ENCODE measurements at places on chromosomes 16 and 17. TPM values are rescaled to one million over a fixed set of nuclear protein-coding genes. Genes with fewer than 3 reads are reported as not detected.

Gene HOXB1
- not detected for polyA plus RNA-seq

Gene ANKFN1
- not detected for polyA plus RNA-seq

Gene SCRN2
- polyA plus RNA-seq = 20.6 TPM

Gene ACE
- 10.1 TPM for polyA plus RNA-seq

Gene OR1E2
- not detected for polyA plus RNA-seq

Gene TBX6
- 0.28 TPM for polyA plus RNA-seq

Gene SLC52A1
- polyA plus RNA-seq = not detected

Gene IRX6
- polyA plus RNA-seq = 10.8 TPM

Gene SLC6A2
- not detected for polyA plus RNA-seq

Gene LDHD
- polyA plus RNA-seq = 69.5 TPM

Gene GP1BA
- 0.15 TPM for polyA plus RNA-seq

DNA sequence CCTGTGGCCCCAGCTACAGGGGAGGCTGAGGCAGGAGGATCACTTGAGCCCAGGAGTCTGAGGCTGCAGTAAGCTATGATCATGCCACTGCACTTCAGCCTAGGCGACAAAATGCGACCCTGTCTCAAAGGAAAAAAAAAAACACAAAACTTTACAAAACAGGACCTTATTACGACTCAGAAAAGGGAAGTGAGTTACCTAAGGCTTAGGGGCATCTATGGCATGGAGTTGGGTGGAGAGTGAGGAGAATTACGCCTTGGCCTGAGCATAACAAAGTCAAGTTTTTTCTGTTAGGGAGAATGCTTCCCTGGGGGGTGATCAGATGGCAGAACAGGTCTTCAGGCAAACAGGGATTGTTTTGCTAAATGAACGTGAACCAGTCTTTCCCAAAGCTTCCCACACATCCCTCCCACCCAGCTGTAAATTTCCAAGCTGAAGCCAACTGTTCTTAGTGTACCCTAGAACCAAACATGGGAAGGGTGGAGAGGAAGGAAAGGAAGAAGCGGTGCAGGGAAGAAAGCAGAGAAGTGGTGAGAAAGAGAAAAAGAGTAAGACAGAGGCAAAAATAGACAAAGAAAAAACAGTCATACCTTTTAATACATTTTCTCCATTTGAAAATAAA lies 24.6 kb upstream of the TNRC6C start:
- DNase-seq = no peak

DNA sequence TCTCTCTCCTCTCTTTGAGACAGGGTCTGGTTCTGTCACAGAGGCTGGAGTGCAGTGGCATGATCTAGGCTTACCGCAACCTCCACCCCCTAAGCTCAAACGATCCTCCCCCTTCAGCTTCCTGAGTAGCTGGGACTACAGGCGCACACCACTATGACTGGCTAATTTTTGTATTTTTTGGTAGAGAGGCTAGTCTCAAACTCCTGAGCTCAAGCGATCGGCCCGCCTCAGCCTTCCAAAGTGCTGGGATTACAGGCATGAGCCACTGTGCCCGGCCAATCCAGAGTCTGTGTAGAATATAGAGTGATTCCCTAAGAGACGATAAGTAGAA lies 65.8 kb upstream of the RPH3AL start:
- no peak for DNase-seq

GRCh38 chr17:81710514-81711308 lies 1.4 kb upstream of the SLC25A10 start:
- DNase-seq = peak; percentile 22

DNA sequence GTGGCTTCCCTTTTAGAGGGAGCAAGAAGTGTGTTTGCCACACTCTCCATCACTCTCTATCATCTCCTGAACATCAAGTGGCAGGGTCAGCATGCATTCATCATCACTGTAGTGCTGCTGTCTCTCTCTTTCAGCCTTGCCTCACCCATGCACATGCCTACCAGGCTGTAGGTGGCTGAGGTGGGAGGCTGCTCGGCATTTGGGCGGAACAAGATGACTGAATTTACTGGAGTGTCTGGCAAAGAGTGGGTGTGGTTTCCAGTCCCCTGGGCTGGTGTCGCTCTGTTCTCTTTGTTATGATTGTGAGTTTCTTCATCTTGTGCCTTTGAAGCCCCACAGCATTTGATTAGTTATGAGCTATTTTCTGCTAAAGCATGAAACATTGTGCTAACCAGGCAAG lies 541.9 kb upstream of the EEF2KMT start:
- no peak for DNase-seq

DNA sequence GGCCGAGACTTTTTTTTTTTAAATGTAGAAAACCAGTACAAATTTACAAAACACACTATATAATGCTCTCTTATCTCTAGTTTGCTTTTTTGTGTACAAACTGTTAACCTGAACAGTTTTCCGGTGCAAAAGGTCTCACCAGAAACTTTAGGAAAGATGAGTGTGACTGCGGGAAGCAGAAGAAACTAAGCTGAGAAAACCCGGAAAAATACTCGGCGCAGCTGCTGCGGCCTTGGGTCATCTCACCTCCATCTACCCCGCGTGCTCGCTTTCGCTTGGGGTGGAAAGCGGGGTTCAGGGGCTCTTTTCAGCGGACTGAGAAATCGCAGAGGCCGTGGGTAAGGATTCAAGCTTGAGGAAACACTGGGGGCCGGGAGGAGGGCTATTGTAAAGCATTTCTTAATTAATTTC lies 1.8 kb downstream of the SALL1 start:
- DNase-seq = no peak

GRCh38 chr17:6674586-6674985 lies 23.0 kb downstream of the C17orf100 start:
- no peak for DNase-seq

GRCh38 chr17:7782240-7782639 lies 51.8 kb upstream of the KDM6B start:
- no peak for DNase-seq

DNA sequence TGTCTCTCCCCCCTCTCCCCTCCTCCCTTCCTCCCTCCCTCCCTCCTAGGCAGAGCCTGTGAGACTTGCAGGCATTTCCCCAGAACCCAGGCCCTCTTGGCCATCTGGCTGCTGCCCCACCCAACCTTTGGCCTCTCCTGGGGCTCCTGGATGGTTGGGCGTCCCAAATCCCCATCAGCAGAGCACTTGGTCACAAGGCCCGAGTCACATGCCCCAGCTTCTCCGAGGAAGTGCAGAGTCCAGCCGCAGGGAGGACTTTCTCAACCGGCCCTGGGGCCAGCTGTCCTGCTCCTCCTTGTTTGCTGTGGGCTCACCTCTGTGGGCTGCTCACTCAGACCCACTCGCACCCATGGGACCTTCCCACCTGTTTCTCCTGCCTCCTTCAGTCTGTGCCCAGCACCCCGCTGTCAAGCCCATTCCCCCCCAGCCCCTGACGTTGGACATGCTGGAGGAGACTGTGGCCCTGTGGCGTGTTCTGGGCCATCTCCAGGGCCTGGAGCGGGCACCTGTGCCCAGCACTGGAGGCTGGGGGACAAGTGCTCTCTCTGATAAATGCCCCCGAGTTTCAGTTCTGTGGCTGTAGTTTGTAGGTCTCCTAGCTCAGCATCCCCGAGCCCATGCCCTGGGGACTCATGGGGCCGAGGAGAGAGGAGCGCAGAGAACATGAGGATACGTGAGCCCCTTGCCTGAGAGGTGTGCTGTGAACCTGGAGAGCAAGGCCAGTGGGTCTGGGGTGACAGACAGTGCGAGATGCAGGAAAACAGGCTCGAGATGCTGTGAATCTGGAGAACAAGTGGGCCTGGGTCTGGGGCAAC lies 42.3 kb upstream of the ZNF750 start:
- DNase-seq = peak; percentile 58

DNA sequence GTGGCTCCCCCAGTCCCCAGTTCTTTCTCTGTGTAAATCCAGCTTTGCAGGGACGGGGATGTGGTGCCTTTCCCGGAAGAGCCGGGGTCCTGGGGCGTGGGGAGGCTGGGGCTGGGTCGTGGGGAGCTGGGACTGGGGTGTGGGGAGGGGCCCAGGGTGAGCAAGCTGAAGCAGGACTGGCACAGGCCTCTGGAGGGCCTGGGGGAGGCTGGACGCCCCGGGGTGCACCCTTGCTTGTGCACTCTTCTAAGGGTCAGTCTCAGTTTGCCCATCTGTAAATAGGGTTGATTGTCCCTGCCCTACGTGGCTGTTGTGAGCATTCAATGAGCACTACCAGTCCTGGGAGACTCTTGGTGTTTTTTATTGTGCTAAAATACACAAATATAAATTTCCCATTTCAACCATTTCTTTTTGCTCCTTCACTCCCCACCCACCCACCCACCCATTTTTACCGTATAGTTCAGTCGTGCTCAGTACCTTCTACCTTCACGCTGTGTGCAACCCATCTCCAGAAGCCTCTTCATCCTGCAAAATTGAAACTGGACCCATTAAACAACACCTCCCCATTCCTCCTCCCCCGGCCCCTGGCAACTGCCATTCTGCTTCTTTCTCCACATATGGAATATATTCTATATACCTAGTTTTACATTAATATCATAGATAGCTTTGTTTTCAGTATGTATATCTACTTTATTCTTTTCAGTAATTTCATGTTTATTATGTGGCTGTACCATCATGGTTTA lies 7.8 kb upstream of the TBC1D3B start:
- no peak for DNase-seq

GRCh38 chr17:14737984-14738651 lies 437.2 kb downstream of the HS3ST3B1 start:
- peak; percentile 43 for DNase-seq

DNA sequence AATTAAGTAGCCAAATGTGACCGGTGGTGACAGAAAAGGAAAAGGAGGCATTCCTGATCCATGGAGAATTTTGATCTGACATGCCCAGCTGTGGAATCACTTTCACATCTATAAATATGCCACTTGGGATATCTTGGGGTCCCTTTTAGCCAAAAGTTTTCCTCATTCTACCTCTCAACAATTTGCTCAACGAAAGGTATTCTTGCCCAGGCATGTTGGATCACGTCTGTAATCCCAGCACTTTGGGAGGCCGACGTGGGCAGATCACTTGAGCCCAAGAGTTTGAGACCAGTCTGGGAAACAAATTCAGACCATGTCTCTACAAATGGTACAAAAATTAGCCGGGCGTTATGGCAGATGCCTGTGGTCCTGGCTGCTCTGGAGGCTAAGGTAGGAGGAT lies 24.3 kb downstream of the LITAF start:
- no peak for DNase-seq

DNA sequence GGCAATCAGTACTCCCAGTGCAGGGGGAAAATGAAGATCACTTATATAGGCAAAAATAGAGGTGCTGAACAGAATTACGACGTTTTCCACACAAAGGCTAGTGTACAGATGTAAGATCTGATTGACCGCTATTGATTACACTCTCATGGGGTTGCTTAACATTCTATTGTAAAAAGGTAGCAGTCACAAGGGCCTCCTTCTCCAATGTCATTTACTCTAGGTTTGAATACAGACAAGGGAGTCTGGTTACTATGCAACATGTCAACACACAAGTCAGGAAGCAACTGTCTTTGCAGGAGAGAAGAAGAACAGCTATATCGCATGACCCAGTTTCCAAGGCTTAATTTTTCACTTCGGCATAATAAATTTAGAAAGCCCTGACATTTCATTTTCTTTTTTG lies 7.9 kb downstream of the KRT37 start:
- no peak for DNase-seq

GRCh38 chr17:37574427-37574826 lies 34.8 kb downstream of the SYNRG start:
- no peak for DNase-seq

- DNase-seq = no peak
These were observed 45.4 kb downstream of the NFATC3 start for GRCh38 chr16:68130520-68130919.

DNA sequence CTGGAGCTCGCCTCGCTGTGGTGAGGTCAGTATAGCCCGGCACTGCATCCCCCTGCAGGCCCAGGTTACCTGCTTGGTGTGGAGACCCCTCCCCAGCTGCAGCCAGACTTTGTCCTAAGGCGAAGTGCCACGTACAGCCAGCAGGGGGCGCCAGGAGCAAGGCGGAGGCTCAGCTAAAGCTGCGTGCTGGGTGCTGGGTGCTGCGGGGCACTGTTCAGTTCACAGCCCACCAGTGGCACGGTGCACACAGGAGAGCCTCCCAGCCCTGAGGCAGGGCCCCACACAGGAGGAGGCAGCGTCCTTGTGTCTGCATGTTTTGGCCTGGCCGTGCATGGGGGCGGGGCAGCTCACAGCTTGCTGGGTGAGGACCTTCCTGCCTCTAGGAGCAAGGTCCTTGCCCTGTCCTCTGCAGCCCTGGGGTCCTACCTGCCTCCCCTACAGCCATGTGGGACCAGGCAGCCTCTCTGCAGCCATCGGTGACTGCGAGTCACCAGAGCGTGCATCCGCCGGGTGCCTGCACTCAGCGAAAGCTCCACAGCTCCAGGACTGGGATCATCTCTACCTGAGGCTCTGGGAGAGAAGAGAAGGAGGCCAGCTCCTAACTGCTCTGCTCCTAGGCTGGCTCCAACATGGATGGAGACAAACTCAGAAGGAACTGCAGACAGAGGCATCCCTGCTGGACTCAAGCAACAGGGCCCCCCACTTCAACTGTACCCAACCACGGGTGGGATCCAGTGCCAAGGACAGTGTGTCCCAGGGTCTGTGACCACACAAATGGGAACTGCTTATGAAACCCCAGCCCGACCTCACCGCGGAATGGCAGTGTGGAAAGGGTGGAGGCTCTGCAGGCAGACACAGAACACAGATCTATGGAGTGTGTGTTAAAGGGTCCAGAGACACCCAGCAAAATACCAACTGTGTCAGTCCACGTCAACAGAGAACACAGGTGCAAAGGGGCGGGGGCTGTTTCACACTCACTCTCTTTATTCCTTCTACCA lies 19.0 kb downstream of the SLC7A5 start:
- peak; percentile 72 for DNase-seq
